ENCODE measurements at places on chromosomes 1 and 21.

GRCh38 chr1:206097381-206097780, 19.8 kb downstream of the AVPR1B start:
- no peak for DNase-seq

- DNase-seq: no peak
Measured at GRCh38 chr1:174105086-174105485, 54.2 kb upstream of the RABGAP1L start.

DNA sequence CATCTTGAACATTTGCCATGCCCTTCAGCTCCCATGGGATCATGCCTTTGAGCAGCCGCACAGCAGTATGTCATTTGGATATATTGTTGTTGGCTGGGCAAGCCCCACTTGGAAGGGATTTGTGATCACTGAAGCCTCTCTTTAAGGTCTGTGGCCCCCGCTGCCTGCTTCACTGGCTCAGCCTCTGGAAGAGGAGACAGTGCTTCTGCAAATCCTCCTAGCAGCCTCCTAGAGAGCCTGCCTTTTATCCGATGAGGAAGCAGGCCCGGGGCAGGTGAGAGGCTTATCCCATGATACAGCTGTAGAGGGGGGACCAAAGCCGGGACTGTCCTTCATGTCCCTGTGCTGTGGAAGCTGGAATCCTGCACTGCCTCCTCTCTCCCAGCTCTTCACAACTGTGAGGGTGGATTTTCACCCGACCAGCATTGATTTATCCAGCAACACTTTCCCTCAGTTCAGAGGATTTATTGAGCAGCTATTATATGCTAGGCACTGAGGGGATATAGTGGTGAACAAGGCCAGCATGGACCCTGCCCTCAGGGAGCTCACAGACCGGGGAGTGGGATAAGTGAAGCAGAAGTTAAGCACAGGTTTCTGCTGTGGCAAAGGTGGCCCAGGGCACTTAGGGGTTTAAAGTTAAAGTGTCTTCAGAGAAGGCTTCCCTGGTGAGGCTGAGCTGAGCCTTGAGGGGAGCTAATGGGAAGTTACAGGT, 3.9 kb downstream of the TMEM61 start:
- no peak for DNase-seq

DNA sequence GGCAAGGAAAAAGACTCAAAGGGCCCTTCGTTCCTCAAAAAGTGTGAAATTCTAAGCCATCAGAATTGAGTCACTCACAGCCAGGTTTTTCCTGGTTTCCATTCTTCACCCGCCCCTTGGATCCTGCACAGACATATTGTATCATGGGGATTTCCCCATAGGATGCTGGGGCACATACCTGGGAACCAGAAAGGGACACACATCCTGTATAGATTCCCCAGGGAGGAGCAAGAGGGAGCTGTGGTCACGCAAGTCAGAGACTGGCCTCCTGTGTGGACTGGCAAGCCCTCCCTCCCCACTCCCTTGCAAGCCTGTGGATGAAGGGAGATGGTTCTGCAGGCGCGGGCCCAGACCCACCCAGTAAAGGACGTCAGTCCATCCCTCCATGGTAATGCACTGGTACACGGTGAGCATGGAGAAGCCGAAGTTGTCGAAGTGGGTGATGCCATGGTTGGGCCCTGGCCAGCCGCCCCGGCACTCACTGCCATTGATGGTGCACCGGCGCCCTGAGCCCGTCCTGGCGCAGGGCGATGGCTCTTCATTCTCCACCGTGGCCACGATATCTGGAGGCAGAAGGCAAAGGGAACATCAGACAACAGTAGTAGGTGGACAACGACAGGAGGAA, 23.2 kb downstream of the CACNA1S start:
- DNase-seq: no peak

GRCh38 chr1:209875515-209875914, 47.7 kb downstream of the UTP25 start:
- no peak for DNase-seq

DNA sequence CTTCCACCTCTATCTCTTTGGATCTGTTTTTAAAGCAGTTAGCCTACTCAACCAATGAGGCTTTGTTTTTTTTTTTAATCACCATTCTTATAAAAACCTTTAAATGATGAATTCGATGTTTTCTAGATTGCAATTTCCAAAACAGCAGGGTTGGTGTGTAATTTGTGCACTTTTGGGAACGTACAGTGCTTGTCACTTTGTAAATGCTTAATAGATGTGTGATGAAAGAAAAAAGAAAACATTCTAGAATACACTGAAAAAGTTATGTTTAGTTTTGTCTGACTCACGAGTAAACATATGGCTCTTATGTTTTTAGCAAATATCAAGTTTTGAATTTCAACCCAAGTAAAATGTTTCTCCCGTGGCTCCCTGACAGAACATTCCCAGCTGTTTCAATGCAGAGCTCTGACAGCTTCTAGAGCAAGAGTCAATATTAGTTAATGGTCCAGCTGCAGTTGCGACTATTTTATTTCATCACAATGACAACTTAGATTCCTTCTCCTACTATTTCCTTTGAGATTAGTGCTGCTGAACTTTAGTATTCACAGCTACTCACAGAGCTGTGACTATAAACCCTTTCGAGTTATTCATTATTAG, 362.5 kb upstream of the ADAMTS5 start:
- DNase-seq: no peak

DNA sequence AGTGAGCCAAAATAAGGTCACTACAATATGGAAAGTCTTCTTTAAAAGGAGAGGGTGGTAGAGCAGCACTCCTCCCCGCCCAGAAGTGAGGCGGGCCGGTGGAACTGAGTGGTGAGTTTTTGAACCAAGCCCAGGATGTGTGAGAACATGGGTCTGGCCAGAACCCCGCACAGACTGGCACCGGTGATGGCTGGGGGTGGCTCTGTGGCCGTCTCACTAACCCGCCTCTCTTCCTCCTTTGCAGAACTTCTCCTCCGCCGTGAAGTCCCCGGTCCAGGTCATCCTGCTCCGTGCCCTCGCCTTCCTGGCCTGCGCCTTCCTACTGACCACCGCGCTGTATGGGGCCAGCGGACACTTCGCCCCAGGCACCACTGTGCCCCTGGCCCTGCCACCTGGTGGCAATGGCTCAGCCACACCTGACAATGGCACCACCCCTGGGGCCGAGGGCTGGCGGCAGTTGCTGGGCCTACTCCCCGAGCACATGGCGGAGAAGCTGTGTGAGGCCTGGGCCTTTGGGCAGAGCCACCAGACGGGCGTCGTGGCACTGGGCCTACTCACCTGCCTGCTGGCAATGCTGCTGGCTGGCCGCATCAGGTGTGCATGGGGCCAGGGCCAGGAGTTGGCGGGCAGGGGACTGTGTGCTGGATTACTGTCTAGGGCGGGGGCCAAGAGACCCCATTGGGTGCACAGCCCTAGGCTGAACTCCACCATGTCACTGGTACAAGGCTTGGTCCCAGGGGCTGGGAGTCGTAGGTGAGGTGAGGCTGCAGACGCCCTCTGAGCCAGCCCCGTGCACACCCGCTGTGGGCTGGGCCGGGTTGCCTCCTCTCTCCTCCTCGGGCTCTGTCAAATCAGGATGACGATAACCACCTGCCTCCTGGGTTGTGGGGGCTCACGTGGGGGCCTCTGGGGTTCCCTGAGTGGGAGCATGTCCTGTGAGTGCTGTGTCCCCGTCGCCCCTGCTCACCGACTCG, 12.4 kb downstream of the TMEM201 start:
- no peak for DNase-seq

GRCh38 chr1:14055442-14056223, 355.6 kb downstream of the PRDM2 start:
- no peak for DNase-seq

GRCh38 chr1:151542710-151543129, 2.6 kb downstream of the TUFT1 start:
- no peak for DNase-seq

GRCh38 chr1:184870319-184870718, 104.0 kb downstream of the NIBAN1 start:
- no peak for DNase-seq

DNA sequence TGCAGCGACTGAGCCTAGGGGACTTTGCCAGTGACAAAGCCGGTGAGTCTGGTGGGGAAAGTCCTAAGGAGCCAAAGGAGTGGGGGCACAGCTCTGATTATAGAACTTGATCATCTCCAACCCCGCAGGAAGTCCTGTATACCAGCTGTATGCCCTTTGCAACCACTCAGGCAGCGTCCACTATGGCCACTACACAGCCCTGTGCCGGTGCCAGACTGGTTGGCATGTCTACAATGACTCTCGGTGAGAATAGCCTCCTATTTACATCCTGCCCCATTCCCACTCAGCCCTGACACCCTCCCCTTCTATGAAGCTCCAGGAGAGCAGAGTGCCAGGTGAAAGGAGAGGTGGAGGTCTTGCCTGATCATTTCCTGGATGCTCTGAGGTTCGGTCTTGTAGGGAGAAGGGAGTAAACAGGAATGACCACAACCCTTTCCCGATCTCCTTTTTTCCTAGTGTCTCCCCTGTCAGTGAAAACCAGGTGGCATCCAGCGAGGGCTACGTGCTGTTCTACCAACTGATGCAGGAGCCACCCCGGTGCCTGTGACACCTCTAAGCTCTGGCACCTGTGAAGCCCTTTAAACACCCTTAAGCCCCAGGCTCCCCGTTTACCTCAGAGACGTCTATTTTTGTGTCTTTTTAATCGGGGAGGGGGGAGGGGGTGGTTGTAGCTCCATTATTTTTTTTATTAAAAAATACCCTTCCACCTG, 1.2 kb upstream of the PPOX start:
- no peak for DNase-seq

DNA sequence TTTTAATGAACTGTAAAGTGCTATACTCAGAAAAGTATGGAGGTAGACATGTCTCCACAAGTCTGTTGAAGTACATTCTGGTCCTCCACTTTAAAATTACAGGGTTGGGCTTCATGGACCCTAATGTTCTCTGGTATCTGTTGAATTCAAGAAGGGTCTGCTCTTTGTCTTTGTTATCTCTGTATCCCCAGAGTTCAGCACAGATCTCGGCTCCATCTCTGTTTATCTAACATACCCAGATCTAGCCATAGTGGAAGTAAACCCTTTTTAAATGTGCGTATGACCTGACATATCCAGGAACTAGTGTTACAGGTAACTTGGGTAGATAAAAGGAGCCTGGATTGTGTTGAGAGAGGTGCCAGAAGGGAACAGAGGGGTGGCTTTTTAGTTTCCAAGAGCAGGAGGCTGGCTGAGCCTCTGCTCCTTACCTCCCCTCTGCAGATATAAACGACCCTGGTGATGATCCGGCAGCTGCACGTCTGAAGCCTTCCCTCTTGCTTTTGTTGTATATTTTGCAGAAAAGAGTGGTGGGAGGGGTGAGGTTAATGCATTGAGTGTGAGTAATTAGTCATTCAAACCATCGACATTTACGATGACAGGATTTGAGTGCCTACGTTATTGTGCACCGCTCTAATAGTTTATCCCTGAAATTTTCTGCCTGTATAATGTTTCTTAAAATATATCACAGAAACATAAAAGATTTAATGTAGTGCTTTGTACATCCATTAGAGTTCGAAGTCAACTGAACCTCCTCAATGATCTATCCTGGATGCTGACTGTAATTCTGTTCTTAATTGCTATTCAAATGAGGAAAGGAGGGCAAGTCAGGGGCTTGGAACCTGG, 30.8 kb downstream of the ELAVL4 start:
- no peak for DNase-seq

- no peak for DNase-seq
Measured at GRCh38 chr1:104125970-104126369, 376.3 kb downstream of the AMY1C start.

DNA sequence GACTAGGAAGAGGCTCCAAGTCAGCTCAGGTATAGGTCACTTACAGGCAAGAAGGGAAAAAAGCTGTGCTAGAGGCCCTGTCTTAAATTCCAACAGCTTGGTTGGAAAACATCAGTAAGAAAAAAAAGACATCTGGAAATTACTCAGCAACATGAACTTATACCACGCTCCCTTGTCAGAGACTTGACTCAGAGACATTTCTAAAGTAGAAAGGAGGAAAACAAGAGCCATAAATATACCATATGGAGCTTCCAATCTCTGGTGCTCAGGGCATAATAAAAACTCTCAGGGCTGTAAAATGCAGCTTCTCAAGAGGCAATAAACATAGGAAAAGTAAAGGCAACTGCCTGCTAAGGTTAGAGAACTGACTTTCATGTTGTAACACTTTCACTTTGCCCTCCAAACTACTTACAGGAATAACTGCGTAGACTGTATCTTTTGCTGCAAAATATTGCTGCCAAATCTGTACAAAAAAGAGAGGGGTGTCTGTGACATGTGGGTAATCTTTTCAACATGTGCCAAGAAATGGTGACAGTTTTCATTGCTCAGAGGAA, 14.7 kb downstream of the ATPAF1 start:
- DNase-seq: no peak

- no peak for DNase-seq
Measured at GRCh38 chr1:203045821-203046594, 19.7 kb downstream of the PPFIA4 start.

DNA sequence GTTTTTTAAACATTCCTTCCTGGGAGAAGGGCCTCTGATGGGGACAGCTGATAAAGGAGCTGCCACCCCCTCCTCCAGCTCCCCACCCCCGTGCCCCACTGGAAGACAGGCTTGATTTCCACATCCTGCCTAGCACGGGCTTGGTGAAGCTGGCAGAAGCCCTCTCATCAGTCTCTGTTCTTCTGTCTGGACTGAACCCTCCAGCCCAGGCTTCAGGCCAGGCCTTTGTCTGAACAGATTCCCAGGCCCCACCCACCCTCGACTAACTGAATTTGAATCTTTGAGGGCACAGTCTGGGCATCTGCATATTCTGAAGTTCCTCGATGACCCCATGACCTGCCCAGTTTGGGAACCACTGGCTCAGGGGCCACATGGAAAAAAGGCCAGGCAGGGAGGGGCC, 75.3 kb downstream of the CD58 start:
- DNase-seq: no peak

DNA sequence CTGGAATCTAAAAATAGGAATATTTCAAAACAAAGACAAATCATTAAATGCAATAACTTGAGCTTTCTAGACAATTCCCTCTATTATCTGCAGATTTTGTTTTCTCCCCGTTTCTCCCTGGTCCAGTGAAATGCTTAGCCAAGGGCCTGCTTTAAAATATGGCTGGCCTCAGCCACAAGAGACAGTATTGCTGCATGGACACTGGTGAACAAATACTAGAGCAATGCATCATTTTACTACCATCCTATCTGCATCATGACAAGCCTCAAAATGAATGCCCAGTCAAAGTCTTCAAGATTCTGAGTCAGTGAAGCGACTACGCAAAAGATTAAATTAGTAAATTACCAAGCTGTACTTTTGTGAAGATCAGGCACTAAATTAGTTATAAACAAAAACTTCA, 80.5 kb downstream of the ENAH start:
- no peak for DNase-seq

Measured in HL-60 (cell line).